ENCODE measurements at places on chromosomes 6 and 20.

DNA sequence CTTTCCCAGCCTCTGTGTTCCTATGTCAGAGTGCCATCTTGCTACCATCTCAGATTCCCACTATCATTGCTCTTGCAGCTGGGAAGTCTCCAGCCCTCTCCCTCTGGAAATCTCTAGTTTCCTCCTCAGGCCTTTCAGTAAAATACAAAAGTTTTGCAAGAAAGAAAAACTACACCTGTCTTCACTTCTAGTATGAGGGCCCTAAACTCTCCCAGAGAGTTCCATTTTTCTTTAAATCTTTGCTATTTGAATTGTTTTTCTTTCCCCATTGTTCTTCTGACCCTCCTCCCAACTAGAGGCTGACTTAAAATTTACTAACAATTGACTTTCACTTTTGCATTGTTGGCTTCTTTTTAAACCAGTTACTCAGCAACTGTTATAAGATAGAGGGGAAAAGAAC, 62.8 kb downstream of the LY86 start:
- no peak for DNase-seq

GRCh38 chr6:45072016-45072415, 256.1 kb upstream of the RUNX2 start:
- DNase-seq = no peak

DNA sequence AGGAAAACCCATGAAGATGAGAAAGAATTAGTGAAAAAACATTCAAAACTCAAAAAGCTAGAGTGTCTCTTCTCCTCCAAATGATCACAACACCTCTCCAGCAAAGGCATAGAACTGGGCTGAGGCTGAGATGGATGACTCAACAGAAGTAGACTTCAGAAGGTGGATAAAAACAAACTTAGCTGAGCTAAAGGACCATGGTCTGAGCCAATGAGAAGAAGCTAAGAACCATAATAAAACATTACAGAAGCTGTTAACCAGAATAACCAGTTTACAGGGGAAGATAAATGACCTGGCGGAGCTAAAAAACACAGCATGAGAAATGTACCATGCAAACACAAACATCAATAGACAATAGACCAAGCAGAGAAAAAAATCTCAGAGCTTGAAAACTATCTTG, 904.1 kb upstream of the MANEA start:
- no peak for DNase-seq

- DNase-seq = no peak
These were observed 6.2 kb downstream of the ITCH start for GRCh38 chr20:34369265-34369664.

GRCh38 chr6:112193535-112194051, 60.8 kb downstream of the LAMA4 start:
- DNase-seq = no peak

DNA sequence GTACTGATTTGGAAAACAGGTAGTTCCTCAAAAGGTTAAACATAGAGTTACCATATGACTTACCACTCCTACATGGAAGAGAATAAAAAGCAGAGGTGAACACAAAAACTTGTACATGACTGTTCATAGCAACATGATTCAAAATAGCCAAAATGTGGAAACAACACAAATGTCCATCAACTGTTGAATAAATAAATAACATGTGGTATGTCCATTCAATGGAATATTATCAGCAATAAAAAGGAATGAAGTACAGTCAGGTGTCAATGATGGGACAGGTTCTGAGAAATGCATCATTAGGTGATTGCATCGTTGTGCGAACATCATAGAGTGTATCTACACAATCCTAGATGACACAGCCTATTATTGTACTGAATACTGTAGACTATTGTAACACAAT, 35.3 kb downstream of the NOL4L start:
- no peak for DNase-seq

GRCh38 chr20:19779634-19780033, 21.6 kb downstream of the RIN2 start:
- no peak for DNase-seq

- no peak for DNase-seq
These were observed 63.9 kb downstream of the FHL5 start for GRCh38 chr6:96626759-96627364.

- DNase-seq = no peak
These were observed 7.4 kb upstream of the KIF16B start for GRCh38 chr20:16580620-16581019.

GRCh38 chr6:147651249-147652063, 143.0 kb downstream of the SAMD5 start:
- DNase-seq = peak; percentile 50

DNA sequence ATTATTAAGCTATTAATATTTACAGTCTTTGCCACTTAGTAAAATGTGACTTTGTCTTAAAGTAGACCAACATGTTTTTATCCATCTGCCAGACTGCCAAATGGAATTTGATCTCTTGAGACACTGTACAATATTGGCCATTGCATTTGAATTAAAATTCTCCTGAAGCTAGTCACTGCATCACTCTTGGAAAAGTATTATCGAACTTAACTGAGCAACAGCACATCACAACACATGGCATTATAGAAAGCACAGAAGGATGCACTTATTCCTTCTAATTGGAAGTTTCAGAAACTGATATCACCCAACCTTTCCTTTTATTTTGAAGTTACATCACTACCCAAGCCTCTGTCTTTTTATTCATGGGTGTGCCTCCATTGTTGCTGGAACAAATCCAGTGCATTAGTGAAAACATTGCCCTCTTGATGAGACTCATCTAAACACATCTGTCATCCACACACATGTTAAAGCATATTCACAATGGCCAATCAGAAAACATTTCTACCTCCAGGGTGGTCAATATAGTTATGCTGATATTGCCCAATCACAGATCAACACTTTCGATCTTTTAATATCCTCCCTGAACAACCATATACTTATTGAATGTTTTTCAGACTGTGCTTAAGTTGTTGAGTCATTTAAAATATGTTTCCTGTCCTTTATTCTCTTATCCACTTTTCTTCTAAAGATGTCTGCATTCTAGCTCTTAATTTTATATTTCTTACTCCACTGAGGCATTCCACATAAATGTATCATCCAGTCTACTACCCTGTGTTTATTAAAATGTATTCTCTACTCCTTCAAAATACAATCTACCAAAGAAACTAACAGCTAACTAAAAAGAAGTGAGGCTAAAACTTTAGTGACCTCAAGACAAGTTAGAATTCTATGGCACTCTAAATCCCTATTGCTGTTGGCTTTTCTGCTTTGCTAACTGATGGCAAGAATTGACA, 535.0 kb downstream of the RFPL4B start:
- DNase-seq = no peak

GRCh38 chr6:127924440-127924839, 23.6 kb upstream of the THEMIS start:
- no peak for DNase-seq

DNA sequence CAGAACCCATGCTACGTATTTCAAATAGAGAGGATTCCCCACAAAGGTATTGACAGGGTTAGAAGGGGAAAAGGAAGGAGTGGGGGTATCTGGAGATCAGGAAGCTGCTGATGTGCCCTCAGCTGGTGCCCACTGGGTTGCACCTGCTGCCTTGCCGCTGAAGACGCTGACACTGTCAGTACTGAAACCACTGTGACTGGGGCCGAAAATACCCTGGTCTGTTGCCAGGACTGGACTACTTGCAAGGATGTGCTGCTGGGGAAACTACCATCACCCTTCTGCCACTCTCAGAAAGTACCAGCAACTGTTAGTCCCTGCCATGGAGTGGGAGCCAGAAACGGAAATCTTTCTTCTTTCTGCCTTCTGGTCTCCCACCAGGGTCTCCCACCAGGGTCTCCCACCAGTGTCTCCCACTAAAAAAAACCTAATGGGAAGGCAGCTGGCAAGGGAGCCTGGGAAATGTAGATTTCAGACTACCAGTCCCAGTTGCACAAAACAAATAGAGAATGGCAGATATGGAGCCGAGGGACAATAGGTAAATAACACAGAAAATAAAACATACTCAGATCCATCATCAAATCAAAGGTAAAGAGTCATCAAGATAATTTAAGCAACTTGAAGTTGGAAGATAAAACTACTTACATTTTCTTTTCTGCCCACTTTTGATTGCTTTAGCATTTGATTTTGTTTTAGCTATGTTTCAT, 204.8 kb downstream of the TPBG start:
- no peak for DNase-seq

DNA sequence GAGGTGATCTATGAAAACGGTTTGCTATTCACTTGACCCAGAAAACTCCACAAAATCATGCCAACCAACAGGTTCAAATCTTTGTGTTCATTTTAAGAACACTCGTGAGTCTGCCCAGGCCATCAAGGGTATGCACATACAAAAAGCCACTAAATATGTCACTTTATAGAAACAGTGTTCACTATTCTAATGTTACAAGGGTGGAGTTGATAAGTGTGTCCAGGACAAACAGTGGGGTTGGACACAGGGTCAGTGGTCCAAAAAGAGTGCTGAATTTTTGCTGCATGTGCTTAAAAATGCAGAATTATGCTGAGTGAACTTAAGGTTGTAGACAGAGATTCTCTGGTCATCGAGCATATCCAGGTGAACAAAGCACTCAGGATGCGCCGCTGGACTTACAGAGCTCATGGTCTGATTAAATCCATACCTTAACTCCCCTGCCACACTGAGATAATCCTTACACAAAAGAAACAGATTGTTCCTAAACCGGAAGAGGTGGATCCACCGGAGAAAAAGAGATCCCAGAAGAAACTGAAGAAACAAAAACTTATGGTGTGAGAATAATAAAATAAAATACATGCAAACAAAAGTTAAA, 23.5 kb downstream of the KIAA0408 start:
- DNase-seq = no peak

- DNase-seq = no peak
These were observed 168.8 kb downstream of the CDKAL1 start for GRCh38 chr6:20703049-20703448.

- no peak for DNase-seq
These were observed 24.7 kb upstream of the ZFAND3 start for GRCh38 chr6:37794825-37795224.

DNA sequence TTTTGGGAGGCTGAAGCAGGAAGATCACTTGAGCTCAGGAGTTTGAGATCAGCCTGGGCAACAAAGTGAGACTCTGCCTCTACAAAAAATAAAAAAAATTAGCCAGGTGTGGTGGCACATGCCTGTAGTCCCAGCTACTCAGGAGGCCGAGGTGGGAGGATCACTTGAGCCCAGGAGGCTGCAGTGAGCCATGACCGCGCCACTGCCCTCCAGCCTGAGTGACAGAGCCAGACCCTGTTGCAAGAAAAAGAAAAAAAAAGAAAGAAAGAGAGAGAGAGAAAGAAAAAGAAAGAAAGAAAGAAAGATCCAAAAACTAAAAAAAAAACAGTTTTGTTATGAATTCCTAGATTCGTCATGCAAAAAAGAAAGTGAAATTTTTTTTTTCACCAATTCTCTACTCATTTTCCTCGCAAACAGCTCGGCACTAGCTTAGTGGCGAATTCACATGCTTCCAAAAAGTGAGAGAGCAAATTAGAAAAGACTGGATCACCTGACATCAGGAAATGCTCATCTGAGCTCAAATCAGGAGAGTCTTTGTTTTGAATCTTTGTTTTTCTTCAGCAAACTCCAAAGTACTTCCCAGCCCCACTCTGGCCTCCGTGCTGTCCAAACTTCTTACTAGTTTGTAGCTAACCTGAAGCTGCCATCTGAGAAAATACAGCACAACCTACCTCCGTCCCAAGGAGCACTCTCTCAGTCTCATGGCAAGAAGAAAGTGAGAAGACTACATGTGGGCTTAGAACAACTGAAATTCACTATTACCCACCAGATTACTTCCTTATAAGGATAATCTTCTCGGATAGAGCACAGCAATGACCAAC, 27.0 kb downstream of the IPCEF1 start:
- DNase-seq = no peak

- no peak for DNase-seq
These were observed 169.9 kb upstream of the CST7 start for GRCh38 chr20:24779131-24779530.

DNA sequence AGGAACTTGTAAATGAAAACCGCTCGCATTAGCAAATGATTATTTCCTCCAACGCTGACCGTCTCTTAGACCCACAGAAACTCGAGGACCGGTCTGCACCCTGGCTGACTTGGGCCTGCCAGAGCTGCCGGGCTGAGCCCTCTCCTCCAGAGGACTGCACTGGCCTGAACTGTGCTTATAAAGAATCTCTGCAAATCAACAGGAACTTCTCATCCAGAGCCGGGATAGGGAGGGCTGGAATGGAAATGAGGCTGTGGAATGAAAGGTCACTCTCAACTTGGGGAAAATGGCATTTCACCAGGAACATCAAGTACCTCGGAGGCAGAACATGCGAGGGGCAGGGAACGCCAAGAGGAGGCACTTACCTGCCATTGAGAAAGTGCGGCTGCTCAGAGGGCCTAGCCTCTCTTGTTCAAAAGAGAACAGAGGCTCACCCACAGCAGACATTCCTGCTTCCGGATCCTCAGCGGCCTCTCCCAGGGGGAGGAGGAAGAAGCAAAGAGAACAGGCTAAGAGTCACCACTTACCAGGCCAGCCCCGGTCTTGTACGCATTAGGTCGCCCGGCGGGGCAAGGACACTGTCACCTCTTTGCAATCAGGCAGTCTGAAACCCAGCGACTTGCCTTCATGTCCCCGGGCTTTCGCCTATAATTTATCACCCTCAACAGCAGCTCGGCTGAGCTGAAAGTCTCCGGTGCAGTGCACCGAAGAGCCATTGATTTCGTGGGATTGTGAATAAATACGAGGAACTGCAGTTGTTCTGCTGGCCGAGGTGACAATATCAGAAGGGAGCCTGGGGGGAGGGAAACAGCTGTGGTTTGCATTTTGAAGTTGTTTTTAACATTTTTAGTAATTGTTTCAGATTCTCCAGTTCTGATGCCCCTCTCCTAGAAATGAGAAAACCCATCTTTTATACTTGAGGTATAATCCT, 37.6 kb downstream of the ZMYND8 start:
- peak; percentile 75 for DNase-seq

DNA sequence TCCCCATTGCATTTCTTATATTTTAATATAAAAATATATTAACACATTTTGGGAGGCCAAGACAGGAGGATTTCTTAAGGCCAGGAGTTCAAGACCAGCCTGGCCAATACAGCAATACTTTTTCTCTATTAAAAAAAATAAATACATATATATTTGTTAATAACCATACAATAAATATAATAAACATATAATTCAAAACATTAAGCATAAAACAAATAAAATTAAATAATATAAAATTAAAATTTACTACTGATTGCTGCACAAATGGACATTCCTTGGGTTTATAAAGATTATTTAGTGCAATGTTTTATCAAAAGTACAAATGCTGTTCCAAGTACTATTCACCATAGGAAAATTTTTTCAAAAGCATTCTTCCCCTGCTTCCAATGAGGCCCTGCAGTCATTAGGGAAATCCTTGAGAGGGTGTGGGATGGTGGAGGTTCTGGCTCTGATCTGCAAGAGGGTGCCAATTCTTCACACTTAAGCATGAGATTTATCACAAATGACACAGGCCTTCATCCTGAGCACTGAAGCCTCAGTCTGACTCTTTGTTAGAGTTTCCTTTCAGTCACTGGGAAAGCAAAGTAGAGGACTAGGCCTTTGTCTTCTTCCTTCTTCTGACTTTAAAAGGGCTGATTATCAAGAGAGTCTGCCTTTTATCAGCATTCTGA, 596.7 kb downstream of the EPM2A start:
- no peak for DNase-seq
